ENCODE measurements at places on chromosomes 2 and 18. TPM values are rescaled to one million over a fixed set of nuclear protein-coding genes. Genes with fewer than 3 reads are reported as not detected.

The SLC35G4 gene
- not detected for polyA plus RNA-seq

The HOXD11 gene
- not detected for polyA plus RNA-seq

The ARHGAP15 gene
- polyA plus RNA-seq: 0.80 TPM

The PAIP2B gene
- 12.9 TPM for polyA plus RNA-seq

The IL36RN gene
- not detected for polyA plus RNA-seq

The PLEK gene
- 2.1 TPM for polyA plus RNA-seq

The BOD1L2 gene
- not detected for polyA plus RNA-seq

The OXER1 gene
- polyA plus RNA-seq: 10.1 TPM

The MYCN gene
- polyA plus RNA-seq: 0.11 TPM

The FKBP1B gene
- polyA plus RNA-seq: 25.6 TPM

All from pancreas (tissue), 10 donors.